ENCODE measurements at places on chromosomes 1 and 21. TPM values are rescaled to one million over a fixed set of nuclear protein-coding genes. Genes with fewer than 3 reads are reported as not detected.
A peak's percentile ranks its signal among the peaks of the same experiment; 100 is the strongest.

The PHF13 gene
- total RNA-seq: 8.1 TPM

The ANKRD45 gene
- 0.35 TPM for total RNA-seq

The RHEX gene
- not detected for total RNA-seq

The TMCC2 gene
- total RNA-seq: 11.9 TPM

The FMO3 gene
- 2.4 TPM for total RNA-seq

The CD1E gene
- 0.39 TPM for total RNA-seq

The RNU1-3 gene
- total RNA-seq: not detected

The ELAVL4 gene
- total RNA-seq: 1.4 TPM

The LDLRAD1 gene
- not detected for total RNA-seq

The VANGL2 gene
- total RNA-seq: 8.1 TPM

- DNase-seq: peak; percentile 53
- H3K4me1 ChIP-seq: no peaks in the 10 kb centered on the region
- no peak overlapping the region for H3K27ac ChIP-seq
- H3K36me3 ChIP-seq: no peaks in the 10 kb centered on the region
- H3K27me3 ChIP-seq: no peaks in the 10 kb centered on the region
Measured at GRCh38 chr1:204725821-204726448, 40.4 kb upstream of the LRRN2 start.

- H3K27ac ChIP-seq: no peak overlapping the region
- H3K4me3 ChIP-seq: no peak overlapping the region
- no peak for DNase-seq
- no peaks in the 10 kb centered on the region for H3K36me3 ChIP-seq
- H3K4me1 ChIP-seq: no peaks in the 10 kb centered on the region
- no peaks in the 10 kb centered on the region for H3K27me3 ChIP-seq
Measured at GRCh38 chr1:79497193-79497773, 490.8 kb upstream of the ADGRL4 start.

DNA sequence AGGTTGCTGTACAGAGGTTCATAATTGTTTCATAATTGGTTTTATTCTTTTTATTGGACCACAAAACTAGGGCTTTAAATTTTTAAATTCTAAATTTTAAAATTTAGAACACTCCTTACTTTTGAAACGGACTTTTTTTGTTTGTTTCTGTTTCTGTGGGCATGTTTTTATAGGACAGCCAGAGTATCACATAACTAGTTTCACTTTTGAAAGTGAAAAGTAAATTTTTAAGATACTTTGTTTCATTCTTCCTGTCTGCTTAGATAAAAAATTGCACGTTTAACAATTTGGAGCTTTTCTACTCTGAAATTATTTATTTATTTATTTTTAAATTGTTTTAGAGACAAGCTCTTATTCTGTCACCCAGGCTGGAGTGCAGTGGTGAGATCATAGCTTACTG is 29.7 kb downstream of the MDM4 start:
- H3K36me3 ChIP-seq: peaks cover 91% of the 10 kb centered on the region
- no peak overlapping the region for H3K27ac ChIP-seq
- no peak for DNase-seq
- H3K27me3 ChIP-seq: no peaks in the 10 kb centered on the region
- no peak overlapping the region for H3K4me3 ChIP-seq

GRCh38 chr1:47934243-47934805 is 62.9 kb downstream of the TRABD2B start:
- H3K4me3 ChIP-seq: no peak overlapping the region
- H3K27me3 ChIP-seq: no peaks in the 10 kb centered on the region
- peak; percentile 95 for DNase-seq
- H3K27ac ChIP-seq: peak overlapping the region; percentile 38

- peak overlapping the region; percentile 95 for H3K27ac ChIP-seq
- no peaks in the 10 kb centered on the region for H3K27me3 ChIP-seq
- H3K36me3 ChIP-seq: peaks cover 11% of the 10 kb centered on the region
- peak overlapping the region; percentile 91 for H3K4me3 ChIP-seq
- H3K4me1 ChIP-seq: peaks cover 52% of the 10 kb centered on the region
- no peak for DNase-seq
Measured at GRCh38 chr1:173475564-173476196, 1.5 kb upstream of the PRDX6 start.

DNA sequence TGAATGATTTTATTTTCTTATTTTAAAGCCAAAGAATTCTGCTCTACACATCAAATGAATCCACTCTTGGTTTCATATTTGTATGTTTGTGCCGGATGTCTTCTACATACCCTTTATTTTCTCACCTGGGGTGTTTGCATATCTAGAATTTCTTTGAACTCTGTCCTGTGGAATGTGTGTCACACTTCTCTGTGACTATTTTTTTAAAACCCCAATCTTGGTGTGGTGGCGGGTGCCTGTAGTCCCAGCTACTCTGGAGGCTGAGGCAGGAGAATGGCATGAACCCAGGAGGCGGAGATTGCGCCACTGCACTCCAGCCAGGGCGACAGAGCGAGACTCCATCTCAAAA is 35.4 kb downstream of the CENPF start:
- H3K4me1 ChIP-seq: no peaks in the 10 kb centered on the region
- H3K27ac ChIP-seq: no peak overlapping the region
- DNase-seq: no peak

DNA sequence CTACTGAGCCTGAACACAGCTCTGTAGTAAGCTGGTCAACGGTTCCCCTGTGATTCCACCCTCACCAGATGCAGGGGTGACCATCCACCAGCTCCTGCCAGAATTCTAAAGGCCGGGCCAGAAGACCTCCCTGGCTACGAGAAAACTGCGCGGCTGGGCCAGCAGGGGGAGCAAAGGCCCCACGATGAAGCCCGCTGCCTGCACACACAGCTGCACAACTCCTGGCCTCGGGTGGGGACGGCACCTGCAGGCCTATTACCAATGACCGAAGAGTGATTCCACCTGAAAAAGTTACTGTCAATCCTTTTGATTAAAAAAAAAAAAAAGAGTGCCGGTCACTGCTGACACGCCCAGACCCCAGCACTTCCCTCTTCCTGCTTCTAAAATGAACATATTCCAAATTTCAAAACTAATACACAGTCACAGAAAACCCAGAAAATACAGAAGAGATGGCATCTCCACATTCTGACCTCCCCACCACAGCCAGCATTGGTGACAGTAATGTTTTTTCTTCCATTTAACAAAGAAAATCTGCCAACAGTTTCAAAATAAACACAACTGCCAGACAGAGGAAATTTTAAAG is 49.8 kb upstream of the RIPK4 start:
- H3K4me1 ChIP-seq: no peaks in the 10 kb centered on the region
- DNase-seq: peak; percentile 76
- H3K4me3 ChIP-seq: no peak overlapping the region

- H3K27me3 ChIP-seq: no peaks in the 10 kb centered on the region
- no peak overlapping the region for H3K4me3 ChIP-seq
- no peak overlapping the region for H3K27ac ChIP-seq
- peaks cover 3% of the 10 kb centered on the region for H3K36me3 ChIP-seq
- peak; percentile 38 for DNase-seq
Measured at GRCh38 chr21:34822942-34823341, 154.1 kb downstream of the CLIC6 start.

GRCh38 chr1:74392840-74393239 is 119.6 kb downstream of the LRRC53 start:
- no peaks in the 10 kb centered on the region for H3K4me1 ChIP-seq
- no peaks in the 10 kb centered on the region for H3K36me3 ChIP-seq
- no peak overlapping the region for H3K27ac ChIP-seq

DNA sequence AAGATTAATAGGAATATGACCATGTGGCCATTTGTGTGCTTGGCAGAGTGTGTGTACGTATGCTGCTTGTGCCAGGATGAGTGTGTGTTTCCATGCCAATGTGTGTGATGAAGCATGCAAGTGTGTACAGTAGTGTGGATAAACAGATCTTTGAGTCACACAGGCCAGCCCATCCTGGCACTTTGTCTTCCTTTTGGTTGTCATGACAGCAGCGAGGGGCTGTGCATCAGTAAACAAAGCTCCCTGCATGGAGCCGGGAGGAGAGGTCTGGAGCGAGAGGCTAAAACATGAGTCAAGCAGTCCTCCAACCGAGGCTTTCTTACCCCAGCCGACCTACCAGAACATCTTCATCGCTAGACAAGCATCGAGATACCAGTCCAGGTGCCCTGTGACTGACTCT is 221.2 kb downstream of the CACNA1E start:
- H3K27ac ChIP-seq: no peak overlapping the region
- H3K27me3 ChIP-seq: no peaks in the 10 kb centered on the region
- no peak for DNase-seq
- no peaks in the 10 kb centered on the region for H3K36me3 ChIP-seq

DNA sequence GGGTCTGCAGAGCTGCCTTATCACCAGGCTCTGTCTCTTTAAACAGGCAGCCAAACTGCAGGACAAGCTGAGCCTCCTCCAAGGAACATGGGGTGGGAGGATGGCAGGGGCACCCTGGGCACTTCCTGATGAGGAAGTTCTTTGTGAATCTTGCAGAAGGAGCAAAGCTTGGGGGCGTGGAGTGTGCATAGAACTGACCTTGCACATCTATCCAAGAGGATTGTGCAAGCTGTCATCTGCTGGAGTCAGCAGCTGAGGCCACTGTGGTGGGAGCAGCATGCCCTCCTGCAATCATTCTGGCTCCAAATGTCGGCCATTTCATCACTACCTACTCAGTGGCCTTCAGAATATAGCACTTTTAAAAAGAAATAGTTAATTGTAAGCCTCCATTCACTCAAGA is 182.2 kb downstream of the AJAP1 start:
- no peak overlapping the region for H3K27ac ChIP-seq
- no peaks in the 10 kb centered on the region for H3K36me3 ChIP-seq
- H3K27me3 ChIP-seq: no peaks in the 10 kb centered on the region
- no peaks in the 10 kb centered on the region for H3K4me1 ChIP-seq
- no peak overlapping the region for H3K4me3 ChIP-seq
- no peak for DNase-seq

GRCh38 chr21:35511696-35512162 is 462.6 kb upstream of the RUNX1 start:
- no peak overlapping the region for H3K4me3 ChIP-seq
- peaks cover 6% of the 10 kb centered on the region for H3K4me1 ChIP-seq
- no peaks in the 10 kb centered on the region for H3K27me3 ChIP-seq
- no peak for DNase-seq

- H3K4me1 ChIP-seq: peaks cover 4% of the 10 kb centered on the region
- no peak overlapping the region for H3K4me3 ChIP-seq
- H3K27me3 ChIP-seq: no peaks in the 10 kb centered on the region
- no peak for DNase-seq
- no peaks in the 10 kb centered on the region for H3K36me3 ChIP-seq
Measured at GRCh38 chr21:41684381-41685245, 82.2 kb downstream of the RIPK4 start.

DNA sequence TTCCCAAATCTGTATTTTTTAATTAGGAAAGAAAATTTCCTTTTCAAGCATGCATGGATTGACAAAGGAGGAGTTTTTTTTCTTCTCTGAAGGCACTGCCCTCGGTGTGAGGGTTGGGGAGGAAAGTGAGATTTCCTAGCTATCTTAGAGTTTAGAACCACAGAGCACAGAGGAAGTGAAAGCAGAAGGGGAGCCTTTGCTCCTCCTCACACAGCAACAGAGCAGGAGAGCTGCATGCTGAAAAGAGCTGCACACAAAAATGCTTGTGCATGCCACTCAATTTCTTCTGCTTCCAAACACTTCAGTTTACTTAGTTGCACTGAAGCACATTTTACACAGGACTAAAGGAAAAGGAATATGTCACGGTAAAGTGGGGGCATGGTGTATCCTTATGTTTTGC is 308.1 kb downstream of the GPATCH2 start:
- H3K4me3 ChIP-seq: no peak overlapping the region
- no peaks in the 10 kb centered on the region for H3K27me3 ChIP-seq
- no peak for DNase-seq

- H3K27ac ChIP-seq: no peak overlapping the region
- no peaks in the 10 kb centered on the region for H3K4me1 ChIP-seq
- H3K27me3 ChIP-seq: no peaks in the 10 kb centered on the region
Measured at GRCh38 chr1:188089461-188089860, 1260.7 kb downstream of the PLA2G4A start.

- H3K4me1 ChIP-seq: no peaks in the 10 kb centered on the region
- no peak overlapping the region for H3K4me3 ChIP-seq
- H3K36me3 ChIP-seq: no peaks in the 10 kb centered on the region
- no peaks in the 10 kb centered on the region for H3K27me3 ChIP-seq
- no peak for DNase-seq
Measured at GRCh38 chr1:247400685-247401084, 15.3 kb upstream of the NLRP3 start.

- no peak for DNase-seq
- no peak overlapping the region for H3K4me3 ChIP-seq
- H3K27me3 ChIP-seq: no peaks in the 10 kb centered on the region
- H3K4me1 ChIP-seq: no peaks in the 10 kb centered on the region
- no peak overlapping the region for H3K27ac ChIP-seq
Measured at GRCh38 chr21:42769820-42770716, 109.3 kb downstream of the WDR4 start.

DNA sequence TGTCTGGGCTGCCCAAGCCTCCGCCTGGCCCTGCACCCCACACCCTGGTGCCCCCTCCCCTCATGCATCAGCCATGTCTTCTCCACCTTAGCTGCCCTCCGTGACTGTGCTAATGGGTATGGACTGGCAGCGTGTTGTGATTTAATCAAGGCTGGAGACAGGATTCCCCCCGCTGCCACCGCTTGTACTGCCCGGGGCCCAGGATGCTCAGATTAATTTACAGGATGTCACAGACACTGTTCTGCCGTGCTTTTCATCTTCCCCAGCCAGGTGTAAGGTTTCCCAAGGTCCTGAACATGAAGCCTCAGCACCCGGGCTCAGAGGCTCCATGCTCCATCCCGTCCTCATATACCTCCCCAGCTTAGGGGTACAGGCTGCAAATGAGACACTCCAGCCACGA is 66.3 kb downstream of the TAS1R2 start:
- H3K36me3 ChIP-seq: no peaks in the 10 kb centered on the region
- H3K27ac ChIP-seq: no peak overlapping the region
- no peaks in the 10 kb centered on the region for H3K27me3 ChIP-seq
- no peak for DNase-seq

- H3K4me3 ChIP-seq: no peak overlapping the region
- no peaks in the 10 kb centered on the region for H3K36me3 ChIP-seq
- no peak for DNase-seq
- H3K27ac ChIP-seq: no peak overlapping the region
- no peaks in the 10 kb centered on the region for H3K4me1 ChIP-seq
Measured at GRCh38 chr1:95953015-95953414, 719.0 kb downstream of the RWDD3 start.

- peaks cover 48% of the 10 kb centered on the region for H3K36me3 ChIP-seq
- no peak overlapping the region for H3K4me3 ChIP-seq
- no peak overlapping the region for H3K27ac ChIP-seq
Measured at GRCh38 chr1:228226141-228226874, 18.5 kb downstream of the OBSCN start.

DNA sequence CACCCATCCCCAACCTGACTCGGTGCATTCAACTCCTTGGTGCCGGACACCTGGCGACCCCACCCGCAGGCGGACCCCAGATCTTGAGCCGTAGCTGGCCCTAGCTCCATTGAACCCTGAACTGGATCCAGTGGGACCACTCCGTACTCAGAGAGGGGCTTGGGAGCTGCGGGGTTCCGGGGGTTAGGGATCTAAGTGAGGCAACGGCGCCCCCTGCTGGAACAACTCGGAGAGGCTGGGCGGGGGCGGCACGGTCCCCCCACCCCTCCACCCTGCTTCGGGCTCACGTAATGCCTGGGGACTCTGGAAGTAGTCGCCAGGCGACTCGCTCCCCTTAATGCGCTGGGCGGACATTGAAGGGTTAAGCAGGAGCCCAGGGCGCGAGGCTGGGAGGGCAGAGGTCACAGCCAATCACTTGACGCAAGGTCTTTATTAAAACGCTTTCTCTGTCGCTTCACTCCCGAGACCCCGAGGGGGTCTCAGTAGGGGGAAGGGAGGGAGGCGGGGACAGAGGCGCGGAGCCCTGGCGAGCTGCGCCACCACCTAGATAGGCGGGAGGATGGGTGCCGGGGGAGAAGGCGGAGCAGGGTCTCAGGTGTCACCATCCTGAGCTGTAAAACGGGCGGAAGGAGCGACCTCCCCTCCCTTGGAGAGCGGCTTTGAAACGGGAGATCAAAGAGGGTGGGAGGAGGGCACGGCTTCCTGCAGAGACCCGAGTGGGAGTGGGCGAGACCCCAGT is 704 bp upstream of the CRABP2 start:
- peak overlapping the region; percentile 53 for H3K4me3 ChIP-seq
- peak overlapping the region; percentile 78 for H3K27ac ChIP-seq
- no peaks in the 10 kb centered on the region for H3K27me3 ChIP-seq
- H3K36me3 ChIP-seq: no peaks in the 10 kb centered on the region

Measured in right atrium auricular region (tissue), 2 donors.